D721Med (cell line): ENCODE measurements at places on chromosomes 5 and 9.

- no peak for DNase-seq
These were observed 379 bp downstream of the PCDHGA3 start for GRCh38 chr5:141343953-141344463.

DNA sequence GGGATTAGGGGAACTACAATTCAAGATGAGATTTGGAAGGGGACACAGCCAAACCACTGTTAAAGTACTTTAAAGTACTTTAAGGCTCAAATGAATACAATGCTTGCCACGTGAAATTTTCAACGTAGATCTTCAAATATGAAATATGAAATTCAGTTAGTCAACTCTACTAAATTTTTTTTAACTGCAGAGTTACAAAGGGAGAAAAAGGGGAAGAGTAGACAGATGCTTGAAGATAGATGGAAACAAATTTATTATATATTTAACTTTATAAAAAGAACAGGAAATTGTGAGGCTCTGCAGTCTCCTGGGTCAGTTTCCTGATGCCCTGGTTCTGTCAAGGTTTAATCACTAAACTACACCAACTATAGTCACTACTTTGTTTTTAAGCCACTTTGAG, 785.5 kb upstream of the DMAC1 start:
- DNase-seq: no peak

GRCh38 chr9:99231711-99232110, 9.6 kb downstream of the SEC61B start:
- no peak for DNase-seq

DNA sequence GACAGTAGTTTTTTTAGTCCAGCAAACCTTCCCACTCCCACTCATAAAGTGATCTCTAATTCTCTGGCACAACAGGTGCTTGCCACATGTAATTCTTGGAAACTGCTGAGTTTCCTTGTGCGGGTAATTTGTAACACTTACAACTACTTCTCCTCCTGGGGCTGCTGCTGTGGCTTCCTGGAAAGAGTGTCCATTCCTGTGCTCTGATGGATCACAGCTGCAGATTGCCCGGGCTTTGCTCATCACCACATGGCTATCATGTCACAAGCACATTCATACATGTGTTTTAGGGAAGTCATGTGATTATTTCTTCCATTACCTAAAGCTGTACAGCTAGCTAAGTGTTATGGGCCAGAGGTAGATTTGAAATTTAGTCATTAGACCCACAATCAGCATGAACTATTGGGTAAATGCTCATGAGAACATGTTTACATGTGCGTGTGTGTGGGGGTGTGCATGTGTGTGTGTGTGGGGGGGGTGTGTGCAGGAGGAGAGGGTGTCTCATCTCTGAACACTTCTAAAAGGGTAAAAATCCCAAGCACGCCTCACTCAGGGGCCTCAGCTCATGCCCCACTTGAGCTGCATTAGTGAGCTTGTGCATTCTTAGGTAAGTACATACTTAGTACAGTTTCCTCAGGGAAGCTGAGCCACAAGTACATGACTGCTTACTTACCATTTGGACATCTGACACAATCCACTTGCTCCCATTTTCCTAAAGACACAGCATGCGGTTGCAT, 118.1 kb upstream of the CCDC112 start:
- no peak for DNase-seq

GRCh38 chr9:127853312-127854183, 910 bp downstream of the ENG start:
- DNase-seq: no peak

DNA sequence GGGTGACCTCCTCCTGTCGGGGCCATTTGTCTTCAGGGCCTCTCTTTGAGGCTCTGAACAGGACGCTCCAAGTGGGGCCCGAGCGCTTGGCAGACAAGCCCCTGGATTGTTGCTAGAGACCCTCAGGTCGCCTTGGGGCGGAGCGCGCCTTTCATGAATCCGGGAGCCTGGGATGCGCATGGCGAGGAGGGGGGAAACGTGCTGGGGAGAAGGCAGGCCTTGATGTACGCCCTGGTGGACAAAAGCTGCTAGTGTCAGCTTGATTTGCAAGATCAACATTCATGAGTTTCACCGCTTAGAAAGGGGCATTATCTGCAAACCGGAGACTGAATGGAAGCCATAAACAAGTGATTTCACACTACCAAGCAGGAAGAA, 226.3 kb downstream of the SMARCA2 start:
- DNase-seq: no peak

DNA sequence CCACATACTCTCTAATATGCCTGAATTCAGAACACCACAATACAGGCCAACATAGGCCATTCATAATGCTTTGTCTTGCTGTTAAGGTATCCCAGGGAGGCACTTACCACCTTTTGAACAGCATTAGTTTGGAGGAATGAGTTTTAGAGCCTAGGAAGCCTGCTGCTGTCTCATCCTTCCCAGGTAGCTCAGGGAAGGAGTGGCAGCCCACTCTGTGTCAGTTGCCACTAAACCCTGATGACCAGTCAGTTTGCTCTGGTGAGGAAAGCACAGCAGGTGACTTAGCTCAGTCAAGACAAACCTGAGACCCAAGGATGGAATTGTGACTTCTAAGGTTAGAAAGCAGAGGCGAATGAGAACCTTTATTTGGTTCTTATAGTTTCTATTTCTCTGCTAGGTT, 337.4 kb upstream of the ATP10B start:
- no peak for DNase-seq

- DNase-seq: no peak
These were observed 45.2 kb upstream of the SMARCA2 start for GRCh38 chr9:1969898-1970297.

- DNase-seq: no peak
These were observed 154.4 kb upstream of the COX7C start for GRCh38 chr5:86463339-86463738.

- no peak for DNase-seq
These were observed 77.0 kb downstream of the SEMA6A start for GRCh38 chr5:116497631-116498030.
